Pancreas (tissue), 10 donors: ENCODE measurements at places on chromosomes 7 and 10. TPM values are rescaled to one million over a fixed set of nuclear protein-coding genes. Genes with fewer than 3 reads are reported as not detected.

DNA sequence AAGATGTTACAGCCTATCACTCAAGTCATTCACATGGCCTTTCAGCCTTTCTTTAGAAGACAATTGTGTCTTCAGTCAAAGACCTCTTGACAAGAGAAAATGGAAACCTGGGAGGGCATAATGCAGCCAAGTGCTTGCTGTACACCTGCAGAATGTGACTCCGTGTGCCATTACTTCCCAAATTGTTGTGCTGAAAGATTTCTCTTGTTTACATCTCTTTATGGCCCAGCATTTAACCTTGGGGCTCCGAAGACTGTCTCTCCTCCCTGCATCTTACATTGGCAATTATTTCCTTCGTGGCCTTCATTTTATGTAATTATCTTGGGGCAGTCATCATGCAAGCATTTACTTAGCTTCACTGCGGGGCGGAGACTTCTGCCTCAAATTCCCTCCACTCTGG is 287.0 kb downstream of the TCF7L2 start:
- H3K4me3 ChIP-seq: no peak overlapping the region
- no peaks in the 10 kb centered on the region for H3K27me3 ChIP-seq
- H3K27ac ChIP-seq: no peak overlapping the region
- no peak for DNase-seq

DNA sequence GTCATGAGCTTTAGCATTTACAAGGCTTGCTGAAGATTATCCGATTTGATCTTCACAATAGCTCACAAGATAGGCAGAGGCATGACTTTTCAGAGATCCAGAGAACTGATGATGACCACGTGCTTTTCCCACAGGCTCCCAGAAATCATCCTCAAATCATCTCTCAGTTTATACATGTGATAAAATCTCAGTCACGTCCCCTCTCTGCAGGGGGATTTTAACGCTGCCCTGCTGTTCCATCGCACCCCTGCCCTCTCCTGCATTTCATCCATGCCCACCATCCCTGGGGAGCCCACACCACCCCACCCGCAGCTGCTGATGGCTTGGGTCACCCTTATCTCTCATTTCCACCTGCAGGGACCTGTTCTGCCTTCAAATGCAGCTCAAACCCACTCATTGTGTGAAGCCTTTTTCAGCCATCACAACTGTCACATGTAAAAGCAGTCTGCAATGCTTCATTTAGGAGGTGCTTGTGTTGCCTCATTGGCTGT is 141.8 kb downstream of the DIP2C start:
- H3K27ac ChIP-seq: no peak overlapping the region
- H3K4me1 ChIP-seq: no peaks in the 10 kb centered on the region
- no peak for DNase-seq
- no peaks in the 10 kb centered on the region for H3K36me3 ChIP-seq
- H3K27me3 ChIP-seq: no peaks in the 10 kb centered on the region

- H3K36me3 ChIP-seq: no peaks in the 10 kb centered on the region
- H3K4me1 ChIP-seq: no peaks in the 10 kb centered on the region
- no peak overlapping the region for H3K27ac ChIP-seq
Observed at GRCh38 chr7:29143751-29144150, 2.6 kb downstream of the CPVL start.

DNA sequence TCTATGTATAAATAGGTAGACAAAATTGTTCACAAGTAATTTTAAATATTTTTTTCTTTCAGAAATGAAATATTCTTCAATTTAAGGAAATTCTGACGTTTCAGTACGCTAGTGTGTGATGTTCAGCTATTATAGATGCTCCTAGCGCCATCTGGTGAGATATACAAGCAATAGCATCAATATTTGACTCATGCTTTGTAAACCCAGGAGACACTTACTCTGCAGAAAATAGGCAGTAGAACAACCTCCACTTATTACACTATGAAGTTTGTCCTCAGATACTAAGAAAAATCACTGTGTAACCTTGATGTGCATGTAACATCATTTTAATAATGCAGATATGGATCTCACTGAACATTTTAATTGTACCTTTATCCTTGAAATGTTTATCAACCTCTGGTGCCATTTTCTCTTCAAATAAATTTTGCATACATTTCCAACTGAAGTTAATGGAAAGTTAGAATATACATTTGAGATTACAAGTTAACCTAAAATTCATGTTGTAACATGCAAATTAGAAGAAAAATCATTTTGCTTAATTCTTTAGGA is 151.5 kb upstream of the FAM3C start:
- H3K27ac ChIP-seq: no peak overlapping the region
- no peak overlapping the region for H3K4me3 ChIP-seq
- no peaks in the 10 kb centered on the region for H3K27me3 ChIP-seq
- no peaks in the 10 kb centered on the region for H3K36me3 ChIP-seq

DNA sequence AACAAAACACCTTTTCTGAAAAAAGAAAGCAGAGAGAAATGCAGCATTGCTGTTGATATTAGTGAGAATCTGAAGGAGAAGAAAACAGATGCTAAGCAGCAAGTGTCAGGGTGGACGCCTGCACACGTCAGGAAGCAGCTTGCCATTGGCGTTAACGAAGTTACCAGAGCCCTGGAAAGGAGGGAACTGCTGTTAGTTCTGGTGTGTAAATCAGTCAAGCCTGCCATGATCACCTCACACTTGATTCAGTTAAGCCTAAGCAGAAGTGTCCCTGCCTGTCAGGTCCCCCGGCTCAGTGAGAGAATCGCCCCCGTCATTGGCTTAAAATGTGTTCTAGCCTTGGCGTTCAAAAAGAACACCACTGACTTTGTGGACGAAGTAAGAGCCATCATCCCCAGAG is 6.4 kb downstream of the RPP38 start:
- H3K36me3 ChIP-seq: no peaks in the 10 kb centered on the region
- H3K4me3 ChIP-seq: no peak overlapping the region
- DNase-seq: no peak
- H3K4me1 ChIP-seq: peaks cover 13% of the 10 kb centered on the region
- no peaks in the 10 kb centered on the region for H3K27me3 ChIP-seq

DNA sequence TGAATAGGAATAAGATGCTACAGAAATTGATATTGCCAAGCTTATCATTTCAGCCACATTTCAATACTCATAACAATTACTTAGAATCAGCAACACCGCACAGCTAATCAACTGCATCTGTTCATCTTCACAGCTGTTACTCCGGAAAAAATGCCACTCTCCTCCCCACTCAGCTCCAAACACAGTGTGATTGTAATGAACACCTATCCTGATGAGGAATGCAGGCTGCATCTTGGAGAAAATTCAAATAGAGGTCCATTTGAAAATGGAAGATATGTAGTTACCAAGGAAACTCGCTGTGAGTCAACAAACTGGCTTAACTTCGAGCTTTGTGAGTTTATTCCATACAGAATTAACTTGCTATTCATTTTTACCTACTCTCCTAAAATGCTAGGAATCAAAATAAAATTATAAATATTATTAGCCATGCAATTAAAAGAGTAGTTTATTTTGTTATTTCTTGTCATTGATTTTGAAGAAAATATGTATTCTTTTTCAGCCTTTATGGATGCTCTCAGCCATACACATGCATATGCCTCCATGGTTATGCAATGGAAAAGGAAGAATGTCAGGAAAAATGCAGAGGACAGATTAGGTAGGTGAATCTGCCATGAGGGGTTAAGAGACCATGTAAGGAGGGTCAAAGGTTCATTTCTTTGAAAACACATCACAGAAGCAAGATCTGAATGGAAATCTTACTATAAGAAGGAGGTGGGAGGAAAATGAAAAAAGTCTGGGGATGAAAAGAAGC is 267.2 kb downstream of the POM121L12 start:
- no peak for DNase-seq
- no peaks in the 10 kb centered on the region for H3K27me3 ChIP-seq
- H3K4me3 ChIP-seq: no peak overlapping the region
- no peak overlapping the region for H3K27ac ChIP-seq
- no peaks in the 10 kb centered on the region for H3K36me3 ChIP-seq

- H3K27me3 ChIP-seq: no peaks in the 10 kb centered on the region
- no peak for DNase-seq
- H3K36me3 ChIP-seq: no peaks in the 10 kb centered on the region
- no peak overlapping the region for H3K4me3 ChIP-seq
Observed at GRCh38 chr7:15628876-15629275, 57.6 kb downstream of the MEOX2 start.

Gene TUBB8
- total RNA-seq: 0.09 TPM

Gene ELFN1
- total RNA-seq: 0.69 TPM

Gene SPDYE11
- not detected for total RNA-seq

Gene KIF11
- 0.35 TPM for total RNA-seq
